ENCODE measurements at places on chromosomes 13 and 19.

DNA sequence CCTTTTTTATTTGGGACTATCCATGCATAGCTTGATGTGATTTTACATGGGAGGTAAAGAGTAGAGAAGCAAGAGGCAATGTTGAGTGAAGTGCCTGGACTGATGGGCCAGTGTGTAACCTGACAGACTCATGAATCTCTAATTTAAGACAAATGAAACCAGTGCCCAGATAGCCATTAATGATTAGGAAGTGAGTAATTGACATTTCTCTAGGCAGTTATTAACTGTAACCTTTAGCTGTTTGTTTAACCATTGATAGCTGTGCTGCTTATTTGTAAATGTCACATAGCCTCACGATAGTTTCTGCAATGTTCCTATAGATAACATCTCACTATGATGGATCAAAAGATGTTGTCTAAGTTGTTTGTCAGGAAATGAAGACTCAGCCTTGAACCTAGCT is 1047.5 kb upstream of the SPRY2 start:
- DNase-seq: no peak

GRCh38 chr13:94556041-94556440 is 39.9 kb downstream of the TGDS start:
- no peak for DNase-seq

DNA sequence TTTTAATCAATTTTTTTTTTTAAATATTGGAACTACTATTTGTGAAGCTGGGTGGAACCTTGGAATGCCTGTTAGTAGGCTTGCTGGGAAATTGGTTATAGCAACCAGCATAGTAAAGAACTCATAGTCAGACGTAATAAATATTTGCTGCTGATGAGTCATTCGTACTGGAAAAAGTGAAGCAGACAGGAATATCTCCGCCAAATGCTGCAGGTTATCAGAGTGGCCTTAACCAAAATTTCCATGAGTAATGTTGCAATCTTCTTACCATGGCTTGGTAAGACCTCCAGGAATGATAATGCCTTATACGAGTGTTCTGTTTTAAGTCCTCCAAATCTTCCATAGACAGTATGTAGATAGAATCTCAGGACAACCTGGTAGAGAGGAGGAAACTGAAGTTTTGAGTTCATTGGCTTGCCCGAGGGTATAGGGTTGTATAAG is 34.2 kb downstream of the MBNL2 start:
- no peak for DNase-seq

DNA sequence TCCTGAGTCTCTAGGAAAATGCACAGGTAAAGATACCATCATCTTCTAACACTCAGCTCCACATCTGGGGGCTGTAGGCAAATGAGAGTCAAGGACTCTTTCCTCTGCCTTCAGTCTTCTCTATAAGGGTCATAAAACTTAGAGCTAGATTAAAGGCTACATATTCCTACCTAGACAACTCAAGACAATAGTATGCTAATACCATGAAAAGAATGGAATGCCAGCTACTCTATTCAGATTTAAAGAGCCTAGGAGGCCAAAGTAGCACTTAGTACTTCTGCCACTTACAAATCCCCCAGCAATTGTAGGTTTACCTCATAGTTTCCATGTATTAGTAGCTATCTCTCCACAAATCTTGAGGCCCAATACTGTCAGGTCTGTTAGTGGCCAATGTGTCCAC is 453.0 kb downstream of the SLITRK5 start:
- DNase-seq: no peak

DNA sequence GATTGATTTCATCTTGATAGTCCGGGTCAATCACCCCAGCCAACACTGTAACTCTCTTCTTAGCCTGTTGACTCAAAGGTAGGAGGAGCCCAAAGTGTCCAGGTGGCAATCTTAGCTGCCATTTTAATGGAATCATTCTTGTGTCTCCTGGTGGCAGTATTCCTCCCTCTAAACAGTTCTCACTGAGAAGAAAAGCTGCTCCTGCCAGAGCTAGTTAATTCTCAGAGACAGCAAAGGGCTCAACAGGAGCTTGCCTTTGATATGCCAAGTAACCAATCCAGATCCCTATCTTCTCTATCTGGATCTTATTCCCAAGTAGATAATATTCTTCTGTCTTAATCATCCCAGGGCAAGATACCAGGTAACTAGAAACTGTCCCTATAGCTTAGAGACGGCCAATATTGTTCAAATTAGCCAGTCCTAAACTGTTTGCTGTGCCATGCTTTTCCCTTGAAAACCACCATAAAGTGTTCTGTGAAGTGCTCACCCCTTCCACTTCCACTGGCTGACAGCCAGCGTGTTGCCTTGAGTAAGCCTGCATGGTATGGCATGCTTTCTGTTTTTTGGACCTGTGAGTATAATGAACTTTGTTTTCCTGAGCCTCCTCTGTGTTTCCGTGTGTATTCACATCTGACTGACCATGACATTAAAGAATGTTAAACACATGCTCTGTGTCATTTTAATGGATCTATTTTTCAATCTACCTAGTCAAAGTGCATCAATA is 463.7 kb upstream of the SLITRK5 start:
- no peak for DNase-seq

GRCh38 chr13:110808138-110808537 is 94.6 kb downstream of the ING1 start:
- no peak for DNase-seq

- DNase-seq: no peak
Observed at GRCh38 chr19:15701757-15702533, 25.9 kb upstream of the OR10H2 start.

GRCh38 chr13:100291624-100292023 is 202.7 kb downstream of the PCCA start:
- no peak for DNase-seq

DNA sequence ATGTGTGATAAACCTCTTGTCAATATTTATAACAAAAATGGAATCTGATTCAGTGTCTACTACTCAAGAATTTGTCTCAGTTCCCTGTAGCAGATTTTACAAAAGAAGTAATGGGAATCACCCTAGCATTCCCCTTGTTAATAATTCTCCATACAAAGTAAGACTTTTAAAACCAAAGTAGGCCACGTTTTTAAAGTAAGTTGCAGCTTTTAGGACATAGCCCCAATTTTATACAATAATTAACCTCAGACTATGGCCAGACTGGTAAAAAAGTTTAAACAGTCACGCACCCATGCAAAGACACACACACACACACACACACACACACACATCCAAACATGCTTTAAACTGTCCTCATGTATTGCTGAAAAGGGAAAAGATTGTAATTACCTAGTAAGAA is 589.9 kb downstream of the PCDH9 start:
- DNase-seq: no peak

- DNase-seq: no peak
Observed at GRCh38 chr19:19602136-19602712, 16.3 kb downstream of the PBX4 start.

- DNase-seq: no peak
Observed at GRCh38 chr19:9362905-9363304, at the start of gene ZNF177. ZNF177 (plus strand) TSS chr19:9363013; CDS start chr19:9378312, 15,299 bp downstream.

DNA sequence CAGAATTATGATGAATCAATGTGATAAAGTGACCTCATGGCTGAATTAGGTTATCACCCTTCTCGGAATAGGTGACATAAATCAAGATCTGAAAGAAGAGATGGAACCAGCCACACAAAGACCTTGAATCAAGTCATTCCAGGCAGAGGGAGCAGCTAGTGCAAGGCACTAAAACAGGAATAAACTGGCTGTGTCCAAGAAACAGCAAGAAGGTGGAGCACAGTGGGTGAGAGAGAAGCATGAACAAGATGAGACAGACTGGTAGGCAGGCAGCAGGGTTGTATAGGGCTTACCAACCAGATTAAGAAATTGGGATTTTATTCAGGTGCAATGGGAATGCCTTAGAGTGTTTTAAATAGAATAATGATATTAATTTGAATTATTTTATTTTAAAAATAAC is 470.3 kb downstream of the PCDH20 start:
- no peak for DNase-seq

- DNase-seq: peak; percentile 53
Observed at GRCh38 chr19:48540110-48540509, 11.9 kb upstream of the SULT2B1 start.

DNA sequence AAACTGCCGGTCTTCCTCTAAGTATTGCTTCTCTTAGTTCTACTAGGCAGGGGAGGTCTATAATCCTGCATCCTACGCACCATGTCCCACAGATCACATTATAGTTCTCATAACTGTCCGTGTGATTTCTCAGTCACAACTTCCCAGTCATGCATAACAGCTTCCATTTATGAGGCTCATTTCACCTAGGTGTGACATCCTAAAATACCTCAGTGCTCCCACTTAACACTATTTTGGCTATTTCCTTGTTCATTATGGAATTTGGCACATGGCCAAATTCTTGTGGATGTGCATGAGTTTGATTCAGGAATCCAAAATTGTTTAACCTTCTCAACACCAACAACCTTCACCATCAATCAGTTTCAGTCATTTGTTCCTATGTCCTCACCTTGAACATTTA is 989.9 kb downstream of the OLFM4 start:
- no peak for DNase-seq

GRCh38 chr19:35460608-35461007 is 12.6 kb downstream of the FFAR2 start:
- DNase-seq: no peak

DNA sequence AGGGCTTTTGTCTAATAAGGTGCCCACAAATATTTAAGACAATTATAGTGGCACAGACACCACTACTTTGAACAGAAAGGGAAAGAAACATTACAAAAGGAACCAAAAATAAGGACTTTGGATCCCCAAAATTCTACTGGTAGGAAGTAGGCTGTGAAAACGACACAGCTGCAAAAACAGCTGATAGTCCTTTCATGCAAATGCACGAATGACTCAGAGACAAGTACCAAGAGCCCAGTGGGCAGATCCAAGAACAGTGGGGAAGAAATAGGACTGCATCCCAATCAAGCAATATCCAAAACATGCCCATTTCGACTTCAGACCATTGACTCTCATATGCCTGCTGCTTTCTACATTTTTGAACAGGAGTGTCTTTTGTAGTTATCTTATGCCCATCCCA is 269.4 kb upstream of the NBEA start:
- no peak for DNase-seq

DNA sequence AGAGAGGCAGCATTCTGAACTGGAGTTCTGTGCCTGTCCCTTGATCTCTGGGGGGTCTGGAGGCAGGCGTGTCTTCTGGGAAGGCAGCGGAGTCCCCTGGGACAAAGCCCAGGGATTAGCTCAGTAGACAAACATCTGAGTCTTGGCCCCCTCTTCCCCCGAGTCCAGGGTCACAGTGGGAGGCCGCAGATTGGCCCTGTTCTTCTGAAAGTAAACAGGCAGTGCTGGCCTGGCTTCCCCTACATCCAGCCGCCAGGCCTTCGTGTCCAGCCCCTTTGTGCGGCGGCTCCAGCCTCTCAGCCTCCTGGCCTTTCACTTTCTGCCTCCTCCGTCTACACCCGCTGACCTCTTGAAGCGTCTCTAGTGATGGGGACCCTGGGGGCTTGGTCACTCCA is 989 bp downstream of the NFILZ start:
- DNase-seq: no peak

GRCh38 chr19:17679526-17680229 is 8.5 kb downstream of the UNC13A start:
- DNase-seq: no peak

GRCh38 chr13:94234738-94235137 is 244.7 kb downstream of the DCT start:
- no peak for DNase-seq

DNA sequence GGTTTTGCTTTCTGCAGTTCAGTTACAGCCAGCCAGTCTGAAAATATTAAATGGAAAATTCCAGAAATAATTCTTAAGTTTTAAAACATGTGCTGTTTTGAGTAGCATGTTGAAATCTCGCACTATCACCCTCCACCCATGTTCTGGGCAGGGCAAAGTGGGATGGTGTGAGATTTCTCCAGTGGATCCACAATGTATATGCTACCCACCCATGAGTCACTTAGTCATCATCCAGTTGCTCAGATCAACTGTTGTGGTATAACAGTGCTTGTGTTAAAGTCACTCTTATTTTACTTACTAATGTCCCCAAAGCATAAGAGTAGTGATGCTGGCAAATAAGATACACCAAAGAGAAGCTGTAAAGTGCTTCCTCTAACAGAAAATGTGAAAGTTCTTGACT is 56.4 kb downstream of the CYSLTR2 start:
- no peak for DNase-seq

Data from NCI-H2081 (cell line).